CD4-positive, alpha-beta memory T cell (primary cell): ENCODE measurements at places on chromosomes 7 and 10. TPM values are rescaled to one million over a fixed set of nuclear protein-coding genes. Genes with fewer than 3 reads are reported as not detected.

- peak overlapping the region; percentile 96 for H3K4me3 ChIP-seq
- H3K36me3 ChIP-seq, result peaks cover 11% of the 10 kb centered on the region
- H3K27ac ChIP-seq, result peak overlapping the region; percentile 97
- no peaks in the 10 kb centered on the region for H3K27me3 ChIP-seq
These were observed 1.3 kb upstream of the VDAC2 start for GRCh38 chr10:75209086-75209920.

The CC2D2B gene
- not detected for total RNA-seq

- no peak overlapping the region for H3K4me3 ChIP-seq
- H3K27me3 ChIP-seq, result no peaks in the 10 kb centered on the region
These were observed 13.5 kb upstream of the ATP6V1F start for GRCh38 chr7:128849156-128849515.

The AKR1C2 gene
- total RNA-seq, result not detected

The NOS3 gene
- 4.6 TPM for total RNA-seq

- no peaks in the 10 kb centered on the region for H3K36me3 ChIP-seq
- peaks cover 8% of the 10 kb centered on the region for H3K27me3 ChIP-seq
These were observed at the start of gene KNDC1 for GRCh38 chr10:133159950-133160825. Gene KNDC1 (plus strand): TSS chr10:133160219. CDS start chr10:133160468, 249 bp downstream.

DNA sequence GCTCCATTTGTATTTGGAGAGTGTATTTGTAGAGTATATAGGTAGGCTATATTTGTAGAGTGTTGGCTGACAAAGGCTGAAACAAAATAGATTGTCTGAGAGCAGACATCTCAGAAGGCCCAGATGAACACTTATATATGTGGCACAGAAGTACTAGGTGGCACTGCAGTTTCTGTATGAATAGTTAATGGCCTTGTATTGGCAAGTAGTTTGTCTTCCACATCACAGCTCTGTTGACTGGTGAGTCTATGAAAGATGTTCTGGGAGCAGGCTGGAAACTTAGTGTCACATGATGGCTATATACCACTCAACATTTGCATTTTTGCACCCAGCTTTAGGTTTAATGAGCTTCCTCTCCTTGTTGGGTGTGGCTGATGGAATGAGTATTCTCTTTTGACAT is 51.9 kb downstream of the CCNY start:
- no peak overlapping the region for H3K4me3 ChIP-seq
- no peak for DNase-seq
- H3K27me3 ChIP-seq, result no peaks in the 10 kb centered on the region
- peaks cover 11% of the 10 kb centered on the region for H3K4me1 ChIP-seq

DNA sequence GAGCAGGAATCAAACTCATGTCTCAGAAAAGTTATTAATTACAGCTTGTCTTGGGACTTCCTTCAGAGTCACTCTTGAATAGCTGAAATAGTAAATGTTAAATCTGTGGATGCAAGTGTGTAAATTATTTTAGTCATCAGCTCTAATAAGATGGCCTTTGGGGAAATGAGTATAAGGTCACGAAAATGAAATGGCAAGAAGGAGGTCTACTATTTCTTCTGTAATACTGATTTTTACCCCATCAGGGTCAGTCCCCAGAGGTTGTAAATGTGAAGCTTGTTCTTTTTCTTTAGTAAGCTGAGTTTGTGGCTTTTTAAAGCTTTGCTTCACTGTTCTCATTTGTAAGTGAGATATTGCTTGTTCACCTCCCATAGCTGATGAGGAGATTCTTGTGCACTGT is 63.9 kb downstream of the GBF1 start:
- no peak overlapping the region for H3K27ac ChIP-seq
- no peak for DNase-seq
- no peaks in the 10 kb centered on the region for H3K36me3 ChIP-seq
- H3K4me1 ChIP-seq, result peaks cover 7% of the 10 kb centered on the region
- H3K27me3 ChIP-seq, result no peaks in the 10 kb centered on the region
- H3K4me3 ChIP-seq, result no peak overlapping the region

The ZNF736 gene
- total RNA-seq, result 43.6 TPM

- H3K27me3 ChIP-seq, result no peaks in the 10 kb centered on the region
- no peaks in the 10 kb centered on the region for H3K36me3 ChIP-seq
- H3K4me3 ChIP-seq, result no peak overlapping the region
- no peak for DNase-seq
- H3K4me1 ChIP-seq, result no peaks in the 10 kb centered on the region
These were observed 68.9 kb upstream of the ZNF33B start for GRCh38 chr10:42707234-42707633.

GRCh38 chr7:133560900-133561299 is 308.0 kb downstream of the EXOC4 start:
- no peak overlapping the region for H3K4me3 ChIP-seq
- no peak for DNase-seq
- no peaks in the 10 kb centered on the region for H3K4me1 ChIP-seq
- no peaks in the 10 kb centered on the region for H3K36me3 ChIP-seq

The SERPINE1 gene
- 0.11 TPM for total RNA-seq

DNA sequence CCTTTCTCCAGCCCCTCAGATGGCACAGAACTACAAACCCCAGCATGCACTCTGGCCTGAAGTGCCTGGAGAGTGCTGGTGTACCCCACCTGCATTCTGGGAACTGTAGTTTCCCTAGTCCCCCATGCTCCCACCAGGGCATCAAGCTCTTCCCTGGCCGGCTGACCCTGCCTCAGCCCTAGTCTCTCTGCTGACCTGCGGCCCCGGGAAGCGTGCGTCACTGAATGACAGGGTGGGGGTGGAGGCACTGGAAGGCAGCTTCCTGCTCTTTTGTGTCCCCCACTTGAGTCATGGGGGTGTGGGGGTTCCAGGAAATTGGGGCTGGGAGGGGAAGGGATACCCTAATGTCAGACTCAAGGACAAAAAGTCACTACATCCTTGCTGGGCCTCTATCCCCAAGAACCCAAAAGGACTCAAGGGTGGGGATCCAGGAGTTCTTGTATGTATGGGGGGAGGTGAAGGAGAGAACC is 2.1 kb downstream of the NOS3 start:
- H3K4me3 ChIP-seq, result no peak overlapping the region
- no peak for DNase-seq
- H3K36me3 ChIP-seq, result no peaks in the 10 kb centered on the region
- peaks cover 43% of the 10 kb centered on the region for H3K4me1 ChIP-seq

DNA sequence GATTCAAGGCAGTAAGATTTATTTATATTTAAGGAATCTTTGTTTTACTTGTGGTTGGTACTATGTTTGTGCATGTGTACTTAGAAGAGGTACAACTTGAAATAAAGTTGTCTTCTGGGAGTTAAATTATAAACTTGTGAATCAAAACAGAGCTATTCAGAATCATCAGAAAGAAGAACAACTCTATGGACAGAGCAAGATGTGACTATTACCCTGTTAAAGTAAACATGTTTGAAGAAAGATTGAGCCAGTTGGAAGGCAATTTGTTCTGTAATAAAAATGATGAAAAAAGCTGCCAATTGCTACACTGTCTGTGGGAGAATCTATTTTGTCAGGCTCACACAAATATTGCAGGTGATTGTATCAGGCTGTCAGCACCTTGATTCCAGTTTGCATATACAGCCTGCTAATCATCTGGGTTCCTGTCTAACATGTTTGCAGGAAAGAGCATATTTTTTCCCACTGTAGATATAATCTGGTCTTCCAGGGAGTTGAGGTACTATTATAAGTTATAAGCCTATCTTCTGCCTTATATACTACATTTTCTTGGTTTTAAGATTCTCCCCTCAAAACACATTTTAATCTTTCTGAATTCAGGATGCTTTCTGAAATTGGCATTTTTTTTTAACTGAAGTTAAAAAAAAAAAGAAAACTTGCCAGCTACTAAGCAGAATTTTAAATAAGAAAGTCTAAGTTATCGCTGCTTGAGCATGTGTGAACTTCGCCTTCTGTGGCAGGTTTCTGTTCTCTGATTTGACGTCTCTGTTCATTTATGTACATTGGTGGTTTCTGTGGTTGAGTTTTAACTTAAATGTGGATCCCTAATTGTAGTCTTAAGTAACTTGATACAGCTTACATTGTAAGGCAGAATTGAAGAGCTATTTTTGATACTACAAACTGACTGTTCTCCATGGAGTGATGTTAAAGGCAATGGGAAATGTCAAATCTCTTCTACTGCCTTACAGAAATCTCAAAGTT is 46.0 kb downstream of the ZNRF2 start:
- peak overlapping the region; percentile 30 for H3K27ac ChIP-seq
- H3K4me3 ChIP-seq, result no peak overlapping the region
- H3K4me1 ChIP-seq, result peaks cover 58% of the 10 kb centered on the region
- DNase-seq, result peak; percentile 64

- no peaks in the 10 kb centered on the region for H3K27me3 ChIP-seq
- no peak overlapping the region for H3K4me3 ChIP-seq
- no peak overlapping the region for H3K27ac ChIP-seq
- no peaks in the 10 kb centered on the region for H3K36me3 ChIP-seq
- no peak for DNase-seq
These were observed 127.1 kb upstream of the CHST15 start for GRCh38 chr10:124220547-124220946.

- no peaks in the 10 kb centered on the region for H3K4me1 ChIP-seq
- no peak overlapping the region for H3K4me3 ChIP-seq
- no peak overlapping the region for H3K27ac ChIP-seq
- no peaks in the 10 kb centered on the region for H3K36me3 ChIP-seq
These were observed 712.1 kb upstream of the IGFBP3 start for GRCh38 chr7:46633200-46633599.

- H3K27me3 ChIP-seq, result no peaks in the 10 kb centered on the region
- H3K4me1 ChIP-seq, result no peaks in the 10 kb centered on the region
- DNase-seq, result no peak
- no peak overlapping the region for H3K4me3 ChIP-seq
- H3K36me3 ChIP-seq, result no peaks in the 10 kb centered on the region
These were observed 429.0 kb upstream of the LRGUK start for GRCh38 chr7:133698127-133698526.

DNA sequence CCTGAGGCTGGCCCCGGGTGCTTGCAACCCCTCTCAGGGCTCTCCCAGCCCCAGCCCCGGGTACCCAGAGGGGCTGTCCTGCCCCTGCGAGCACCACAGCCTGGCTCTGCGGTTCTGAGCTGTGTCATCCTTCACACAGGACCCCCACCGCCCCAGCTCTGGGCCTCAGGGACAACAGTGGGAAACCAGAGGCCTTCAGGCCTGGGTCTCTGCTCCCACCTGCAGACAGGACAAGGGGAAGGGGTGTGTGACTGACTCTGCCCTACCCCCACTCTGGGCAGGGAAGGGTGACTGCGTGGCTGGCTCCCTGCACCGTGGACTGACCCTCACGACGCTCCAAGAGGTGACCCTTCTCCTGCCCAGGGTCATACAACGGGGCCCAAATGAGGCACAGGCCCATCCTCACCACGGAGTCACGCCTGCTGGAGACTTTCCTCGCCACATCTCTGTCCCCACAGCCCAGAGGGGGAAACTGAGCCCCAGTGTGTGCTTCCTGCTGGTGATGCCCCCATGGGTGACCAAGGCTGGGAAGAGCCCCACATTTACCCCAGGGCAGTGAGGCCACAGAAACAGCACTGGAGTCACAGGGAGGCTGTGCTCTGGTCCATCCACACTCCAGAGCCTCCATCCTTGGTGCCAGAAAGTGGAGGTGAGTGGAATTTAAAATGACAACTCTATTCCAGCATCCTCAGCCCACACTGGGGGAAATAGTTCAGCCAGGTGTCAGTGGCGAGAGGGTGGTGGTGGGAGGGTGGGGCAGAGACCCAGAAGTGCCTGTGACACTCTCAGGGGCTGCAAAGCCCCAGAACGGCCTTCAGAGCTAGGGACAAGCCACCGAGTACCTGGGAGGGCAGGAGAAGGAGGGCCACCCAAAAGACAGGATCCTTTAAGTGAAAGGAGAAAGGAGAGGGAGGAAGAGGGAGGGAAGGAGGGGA is 13.6 kb downstream of the CAMK2B start:
- H3K27ac ChIP-seq, result no peak overlapping the region
- DNase-seq, result no peak
- H3K4me3 ChIP-seq, result no peak overlapping the region
- no peaks in the 10 kb centered on the region for H3K36me3 ChIP-seq

DNA sequence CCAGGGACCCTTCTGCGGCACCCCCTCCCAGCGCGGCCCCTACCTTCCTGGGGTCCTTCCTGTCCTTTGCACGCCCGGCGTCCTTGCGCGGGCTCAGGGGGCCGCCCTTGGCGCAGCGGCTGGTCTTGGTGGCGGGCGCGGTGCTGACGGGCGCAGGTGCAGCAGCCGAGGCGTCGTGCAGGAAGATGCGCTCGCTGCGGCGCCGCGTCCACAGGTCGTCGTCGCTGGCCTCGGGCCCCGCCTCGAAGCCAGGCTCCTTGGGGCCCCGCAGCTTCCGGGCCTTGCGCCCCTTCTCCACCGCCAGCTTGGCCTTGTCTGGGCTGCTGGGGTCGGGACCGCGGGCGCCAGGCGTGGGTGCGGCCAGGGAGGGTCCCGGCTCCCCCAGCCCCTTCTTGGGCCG is 49.8 kb downstream of the SLC29A4 start:
- H3K4me3 ChIP-seq, result no peak overlapping the region
- peaks cover 22% of the 10 kb centered on the region for H3K4me1 ChIP-seq
- H3K36me3 ChIP-seq, result peaks cover 10% of the 10 kb centered on the region
- H3K27ac ChIP-seq, result no peak overlapping the region
- no peak for DNase-seq
- no peaks in the 10 kb centered on the region for H3K27me3 ChIP-seq

GRCh38 chr10:1268831-1269230 is 212.6 kb downstream of the WDR37 start:
- no peaks in the 10 kb centered on the region for H3K4me1 ChIP-seq
- no peaks in the 10 kb centered on the region for H3K27me3 ChIP-seq
- no peaks in the 10 kb centered on the region for H3K36me3 ChIP-seq
- no peak for DNase-seq
- H3K4me3 ChIP-seq, result no peak overlapping the region
- no peak overlapping the region for H3K27ac ChIP-seq

DNA sequence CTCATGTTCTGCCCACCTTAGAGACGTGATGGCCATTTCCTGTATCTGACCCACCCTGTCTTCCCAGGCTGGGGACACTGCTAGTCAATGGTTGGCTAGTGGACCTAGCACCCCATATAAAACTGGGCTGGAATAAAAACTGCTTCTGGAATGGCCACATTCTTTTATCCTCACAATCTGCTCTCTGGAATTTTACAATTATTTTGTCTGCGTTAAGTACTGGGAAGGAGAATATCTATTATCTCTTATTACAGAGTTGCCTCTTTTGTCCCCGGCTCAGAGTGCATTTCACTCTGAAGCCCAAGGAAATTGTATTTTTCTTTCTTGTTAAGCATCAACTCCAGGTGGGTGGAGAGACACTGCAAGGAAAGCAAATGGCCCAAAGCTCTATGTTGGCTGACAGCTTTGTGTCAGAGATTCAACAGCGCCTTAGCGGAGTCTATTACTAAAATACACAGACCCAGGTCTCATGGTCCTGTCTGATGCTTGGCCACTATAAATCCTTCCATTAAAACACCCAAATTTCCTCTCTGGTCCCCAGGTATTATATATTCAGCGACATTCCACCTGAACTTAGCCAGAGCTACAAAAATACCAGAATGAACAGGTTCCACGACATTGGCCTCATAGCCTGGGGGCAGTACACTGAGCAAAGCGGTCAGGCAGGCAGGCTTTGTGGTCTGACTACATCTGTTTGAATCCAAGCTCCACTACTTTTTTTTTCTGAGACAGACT is 121.7 kb downstream of the PRPF18 start:
- H3K4me1 ChIP-seq, result peaks cover 14% of the 10 kb centered on the region
- DNase-seq, result no peak
- no peak overlapping the region for H3K4me3 ChIP-seq
- no peak overlapping the region for H3K27ac ChIP-seq
- H3K27me3 ChIP-seq, result no peaks in the 10 kb centered on the region

The CALHM1 gene
- not detected for total RNA-seq

- no peak overlapping the region for H3K4me3 ChIP-seq
- H3K27me3 ChIP-seq, result no peaks in the 10 kb centered on the region
- no peaks in the 10 kb centered on the region for H3K36me3 ChIP-seq
These were observed 534.1 kb downstream of the ANKRD7 start for GRCh38 chr7:118758582-118758981.

GRCh38 chr10:128610113-128610512 is 483.9 kb upstream of the MKI67 start:
- H3K27ac ChIP-seq, result no peak overlapping the region
- H3K4me1 ChIP-seq, result no peaks in the 10 kb centered on the region
- no peak overlapping the region for H3K4me3 ChIP-seq
- DNase-seq, result no peak
